ENCODE measurements at places on chromosomes 5 and 9.

- no peaks in the 10 kb centered on the region for H3K27me3 ChIP-seq
- no peaks in the 10 kb centered on the region for H3K4me1 ChIP-seq
- DNase-seq, result peak; percentile 47
These were observed 70.4 kb downstream of the ARHGEF37 start for GRCh38 chr5:149651686-149652085.

DNA sequence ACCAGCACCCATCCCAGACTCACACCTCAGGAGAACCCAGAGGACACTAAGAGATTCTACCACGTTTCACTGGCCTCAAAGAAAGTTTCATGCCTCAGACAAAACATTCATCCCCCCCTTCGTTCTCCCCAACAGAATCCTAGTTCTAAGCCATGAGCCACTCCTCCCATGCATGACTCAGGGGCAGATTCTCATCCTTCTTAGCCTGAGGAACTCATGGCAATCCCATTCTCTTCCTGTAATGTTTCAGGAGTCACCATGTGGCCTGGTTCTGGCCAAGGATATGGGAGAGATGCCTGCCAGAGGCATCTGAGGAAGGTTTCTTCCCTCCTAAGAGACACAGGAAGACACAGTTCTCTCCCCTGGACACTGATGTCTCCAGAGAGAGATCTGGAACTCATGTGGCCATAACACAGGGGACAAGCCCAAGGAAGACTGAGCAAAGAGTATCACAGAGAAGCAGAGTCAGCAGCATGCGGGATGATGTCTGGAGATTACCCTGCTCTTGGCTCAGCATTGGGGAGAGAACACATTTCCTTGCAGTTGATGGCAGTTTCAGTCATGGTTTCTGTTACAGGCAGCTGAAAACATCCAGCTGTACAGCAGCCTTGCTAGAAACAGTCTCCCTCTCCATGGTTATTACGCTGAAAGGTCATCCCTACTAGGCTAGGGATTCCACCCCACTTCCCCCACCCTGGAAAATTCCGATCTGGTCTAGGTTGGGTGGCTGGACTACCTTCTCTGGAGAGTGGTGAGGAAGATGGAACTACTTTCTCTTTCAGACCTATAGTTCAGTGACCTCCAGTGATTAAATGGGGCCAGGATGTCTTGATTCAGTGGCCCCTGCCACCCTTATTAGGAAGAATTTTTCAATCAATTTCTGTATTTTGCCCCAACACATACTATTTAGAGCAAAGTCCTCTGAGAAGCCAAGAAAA is 115.4 kb downstream of the ZNF608 start:
- H3K4me3 ChIP-seq, result no peak overlapping the region
- peaks cover 26% of the 10 kb centered on the region for H3K4me1 ChIP-seq
- H3K27me3 ChIP-seq, result no peaks in the 10 kb centered on the region
- no peak overlapping the region for H3K27ac ChIP-seq
- H3K36me3 ChIP-seq, result peaks cover 43% of the 10 kb centered on the region
- DNase-seq, result no peak

DNA sequence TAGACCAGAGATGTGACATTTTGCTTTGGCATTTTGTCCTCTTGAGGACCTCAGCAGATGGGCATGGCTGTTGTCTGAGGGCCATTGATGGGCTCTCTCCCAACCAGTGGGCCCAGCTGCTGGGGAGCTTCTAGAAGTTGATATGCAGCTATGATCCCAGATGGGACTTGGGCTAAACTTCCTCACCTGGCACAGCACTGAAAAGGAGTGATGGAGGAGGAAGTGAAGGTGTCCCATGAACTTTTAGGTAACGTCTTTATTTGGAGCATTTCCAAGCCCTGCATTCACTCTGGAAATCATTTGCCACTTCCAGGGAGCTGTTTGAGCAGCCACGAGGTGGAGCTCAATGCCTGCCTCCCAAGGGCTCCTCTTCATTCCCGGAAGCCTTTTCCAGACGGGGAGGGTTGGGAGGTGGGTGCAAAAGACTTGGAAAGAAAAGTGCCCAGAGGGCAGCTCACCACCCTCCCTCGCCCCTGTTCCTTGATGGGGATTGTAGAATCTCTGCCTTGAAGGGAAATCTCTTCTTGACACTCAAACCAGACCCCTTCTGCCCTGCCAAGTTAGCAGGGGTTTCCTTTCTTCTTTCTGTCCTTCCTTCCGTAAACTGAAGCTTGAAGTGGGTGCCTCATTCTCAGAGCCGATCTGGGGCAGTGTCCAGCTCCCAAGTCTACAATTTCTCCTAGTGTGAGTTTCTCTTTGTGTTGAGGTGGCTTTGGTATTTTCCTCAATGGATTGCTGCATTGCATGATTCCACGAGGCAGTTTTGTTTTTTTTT is 18.1 kb upstream of the NEUROG1 start:
- no peak overlapping the region for H3K4me3 ChIP-seq
- DNase-seq, result peak; percentile 86
- H3K27me3 ChIP-seq, result peaks cover 56% of the 10 kb centered on the region
- no peak overlapping the region for H3K27ac ChIP-seq
- H3K4me1 ChIP-seq, result no peaks in the 10 kb centered on the region

GRCh38 chr5:86983208-86983607 is 284.5 kb upstream of the RASA1 start:
- no peak overlapping the region for H3K27ac ChIP-seq
- no peaks in the 10 kb centered on the region for H3K27me3 ChIP-seq
- H3K4me1 ChIP-seq, result no peaks in the 10 kb centered on the region
- H3K36me3 ChIP-seq, result no peaks in the 10 kb centered on the region

DNA sequence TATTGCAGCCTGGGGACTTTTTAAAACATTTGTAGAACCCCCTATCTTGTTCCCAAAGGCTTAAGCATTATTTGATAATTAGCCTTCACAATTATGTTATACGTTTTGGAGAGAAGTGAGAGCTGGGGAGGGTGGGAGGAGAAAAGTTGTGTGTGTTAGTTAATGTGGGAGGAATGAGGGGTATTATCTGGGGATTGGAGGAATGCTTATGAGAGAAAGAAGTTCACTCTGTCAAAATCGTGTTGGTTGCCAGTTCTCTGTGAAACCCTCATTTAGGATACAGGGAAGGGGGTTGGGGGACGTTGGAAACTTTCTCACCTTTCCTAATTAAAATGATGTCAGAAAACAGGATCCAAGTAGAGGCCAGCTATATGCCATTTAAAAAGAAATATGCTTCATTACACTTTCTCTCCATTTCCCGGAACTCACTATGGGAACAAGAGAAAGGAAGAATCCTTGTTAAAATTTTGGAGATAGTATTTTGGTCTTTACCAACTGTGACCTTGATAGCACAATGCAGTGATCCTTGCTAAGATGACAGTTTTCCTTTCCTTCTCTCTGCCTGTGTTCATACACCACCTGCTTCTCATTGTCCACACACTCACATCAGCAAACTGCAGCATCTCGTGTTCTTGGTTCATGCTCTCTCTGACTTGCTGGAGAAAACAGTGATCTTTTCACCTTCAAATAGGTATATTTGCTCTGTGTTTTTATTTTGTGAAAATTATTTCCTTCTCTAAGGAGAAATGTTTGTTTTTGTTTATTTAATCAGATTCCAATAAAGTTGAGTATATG is 336.7 kb upstream of the CLINT1 start:
- DNase-seq, result no peak
- H3K27ac ChIP-seq, result no peak overlapping the region
- no peaks in the 10 kb centered on the region for H3K27me3 ChIP-seq
- no peaks in the 10 kb centered on the region for H3K4me1 ChIP-seq
- no peaks in the 10 kb centered on the region for H3K36me3 ChIP-seq

- peak; percentile 94 for DNase-seq
- H3K4me3 ChIP-seq, result peak overlapping the region; percentile 93
- peaks cover 10% of the 10 kb centered on the region for H3K36me3 ChIP-seq
- peaks cover 8% of the 10 kb centered on the region for H3K4me1 ChIP-seq
- no peaks in the 10 kb centered on the region for H3K27me3 ChIP-seq
- peak overlapping the region; percentile 89 for H3K27ac ChIP-seq
These were observed 1.3 kb upstream of the PHPT1 start for GRCh38 chr9:136847826-136848392.

GRCh38 chr9:129879103-129879699 is 43.9 kb downstream of the USP20 start:
- H3K36me3 ChIP-seq, result peaks cover 15% of the 10 kb centered on the region
- no peaks in the 10 kb centered on the region for H3K27me3 ChIP-seq
- DNase-seq, result no peak

GRCh38 chr9:1531424-1531823 is 481.3 kb downstream of the DMRT2 start:
- H3K4me1 ChIP-seq, result no peaks in the 10 kb centered on the region
- no peaks in the 10 kb centered on the region for H3K27me3 ChIP-seq
- no peaks in the 10 kb centered on the region for H3K36me3 ChIP-seq
- no peak overlapping the region for H3K4me3 ChIP-seq

GRCh38 chr5:119708076-119708790 is 78.9 kb downstream of the FAM170A start:
- no peaks in the 10 kb centered on the region for H3K27me3 ChIP-seq
- H3K4me1 ChIP-seq, result no peaks in the 10 kb centered on the region
- no peak overlapping the region for H3K4me3 ChIP-seq
- DNase-seq, result no peak

DNA sequence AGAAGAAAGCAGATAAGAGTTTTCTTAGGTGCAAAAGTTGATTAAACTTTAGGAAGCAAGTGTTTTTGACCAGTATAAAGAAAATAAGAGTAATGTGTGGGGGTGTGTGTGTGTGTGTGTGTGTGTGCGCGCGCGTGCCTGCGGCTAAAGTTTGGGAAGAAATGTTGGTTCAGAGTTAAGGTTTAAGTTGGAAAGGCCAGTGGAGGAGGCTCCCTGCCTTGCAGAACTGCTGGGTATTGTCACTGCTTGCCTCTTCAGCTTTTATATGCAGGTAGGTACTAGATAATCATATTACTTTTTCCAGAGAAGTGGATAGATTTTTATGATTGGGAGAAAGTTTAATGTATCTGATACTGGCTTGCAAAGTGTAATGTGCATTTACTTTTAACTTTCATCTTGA is 2.0 kb downstream of the PIK3R1 start:
- peak overlapping the region; percentile 98 for H3K4me3 ChIP-seq

- H3K4me3 ChIP-seq, result no peak overlapping the region
- H3K4me1 ChIP-seq, result peaks cover 8% of the 10 kb centered on the region
- no peaks in the 10 kb centered on the region for H3K36me3 ChIP-seq
- H3K27me3 ChIP-seq, result no peaks in the 10 kb centered on the region
- DNase-seq, result peak; percentile 28
These were observed 29.6 kb upstream of the CXCL14 start for GRCh38 chr5:135608361-135608760.

GRCh38 chr9:136093995-136094881 is 851 bp downstream of the NACC2 start:
- DNase-seq, result peak; percentile 73
- H3K27me3 ChIP-seq, result peaks cover 5% of the 10 kb centered on the region
- peaks cover 4% of the 10 kb centered on the region for H3K36me3 ChIP-seq
- peaks cover 10% of the 10 kb centered on the region for H3K4me1 ChIP-seq

DNA sequence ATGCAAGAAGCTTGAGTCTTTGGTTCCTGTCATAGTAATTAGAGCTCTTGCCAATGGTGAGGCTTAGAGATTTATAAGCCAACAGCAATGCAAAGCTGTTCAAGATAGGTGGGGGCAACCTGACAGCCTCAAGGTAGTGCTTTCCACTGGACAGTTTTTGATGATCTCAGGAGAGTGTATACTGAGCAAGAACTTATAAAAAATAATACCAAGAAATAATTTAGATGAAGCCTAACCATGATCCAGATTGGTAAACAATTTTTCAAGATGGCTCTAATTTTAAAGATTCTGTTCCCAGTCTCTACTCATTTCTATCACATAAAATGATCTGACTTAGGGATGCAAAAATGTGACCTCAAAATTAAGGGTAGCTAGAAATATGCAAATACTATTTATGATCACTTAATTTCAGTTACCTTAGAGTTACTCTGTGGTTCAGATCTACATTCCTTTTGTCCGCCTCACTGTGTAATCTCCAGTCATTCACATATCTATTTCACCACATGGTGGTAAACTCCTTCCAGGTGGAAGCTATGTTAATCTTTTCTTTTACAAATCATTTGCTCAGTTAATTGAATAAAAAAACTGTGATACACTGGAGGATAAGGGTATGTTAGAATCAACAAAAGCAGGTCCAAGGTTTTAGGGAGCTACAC is 1228.0 kb upstream of the C9orf72 start:
- H3K27me3 ChIP-seq, result no peaks in the 10 kb centered on the region
- no peak overlapping the region for H3K4me3 ChIP-seq
- H3K36me3 ChIP-seq, result no peaks in the 10 kb centered on the region

DNA sequence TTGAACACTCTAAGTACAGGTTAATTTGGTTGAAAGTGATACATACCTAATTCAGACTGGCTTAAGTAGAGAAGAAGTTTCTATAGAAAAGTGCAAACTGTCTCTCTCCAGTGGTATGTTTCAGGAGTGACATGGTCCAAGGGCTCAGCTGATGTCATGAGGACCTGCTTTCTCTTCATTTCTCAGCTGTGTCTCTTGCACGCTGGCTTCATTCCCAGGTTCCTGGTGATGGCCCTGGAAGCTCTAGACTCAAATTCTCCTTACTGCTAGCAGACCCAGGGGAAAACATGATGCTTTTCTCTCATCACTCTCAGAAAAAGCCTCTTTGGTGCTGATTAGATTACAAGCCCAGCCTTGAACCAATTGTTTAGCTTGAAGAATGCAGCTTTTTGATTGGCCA is 211.9 kb upstream of the CLINT1 start:
- H3K36me3 ChIP-seq, result no peaks in the 10 kb centered on the region
- H3K27me3 ChIP-seq, result no peaks in the 10 kb centered on the region
- no peak for DNase-seq

DNA sequence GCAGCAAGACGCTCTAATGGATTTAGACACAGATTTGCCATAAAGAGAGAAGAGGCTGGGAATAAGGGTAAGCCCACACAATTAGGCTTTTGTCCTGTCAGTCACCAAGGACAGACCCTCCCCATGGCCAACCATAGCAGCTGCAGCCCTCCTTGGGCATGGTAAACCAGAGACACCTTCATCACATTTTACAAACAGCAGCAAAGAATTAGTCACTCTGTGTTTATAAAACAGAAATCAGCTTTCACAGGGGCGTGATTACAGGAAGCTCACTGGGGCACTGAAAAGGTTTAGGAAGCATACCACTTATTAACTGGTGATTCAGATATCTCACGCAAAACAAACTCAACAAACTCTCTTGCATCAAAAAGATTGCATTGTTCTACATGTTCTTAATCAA is 37.3 kb upstream of the ZNF622 start:
- no peaks in the 10 kb centered on the region for H3K27me3 ChIP-seq
- H3K27ac ChIP-seq, result no peak overlapping the region
- H3K4me1 ChIP-seq, result no peaks in the 10 kb centered on the region
- no peaks in the 10 kb centered on the region for H3K36me3 ChIP-seq
- no peak for DNase-seq

DNA sequence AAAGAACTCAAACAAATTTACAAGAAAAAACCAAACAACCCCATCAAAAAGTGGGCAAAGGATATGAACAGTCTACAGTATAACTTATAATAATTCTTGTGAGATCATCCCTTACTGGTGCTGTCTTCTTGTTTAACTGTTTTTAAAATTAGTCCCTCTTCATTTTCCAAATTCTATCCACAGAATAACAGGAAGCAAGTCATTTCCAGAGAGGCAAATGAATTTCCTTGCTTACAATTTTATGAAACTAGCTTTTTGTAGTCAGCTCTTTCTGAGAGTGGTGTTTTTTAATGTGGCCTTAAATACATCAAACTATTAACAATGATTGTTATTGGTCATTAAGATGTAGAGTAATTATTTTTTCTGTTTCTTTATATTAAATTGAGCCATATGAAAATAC is 40.6 kb downstream of the FAM174A start:
- no peaks in the 10 kb centered on the region for H3K27me3 ChIP-seq
- H3K36me3 ChIP-seq, result no peaks in the 10 kb centered on the region
- H3K4me1 ChIP-seq, result no peaks in the 10 kb centered on the region
- no peak overlapping the region for H3K27ac ChIP-seq
- DNase-seq, result no peak

GRCh38 chr9:82721593-82721992 is 341.3 kb downstream of the RASEF start:
- H3K27me3 ChIP-seq, result no peaks in the 10 kb centered on the region
- no peaks in the 10 kb centered on the region for H3K36me3 ChIP-seq
- peaks cover 6% of the 10 kb centered on the region for H3K4me1 ChIP-seq
- H3K27ac ChIP-seq, result no peak overlapping the region
- no peak overlapping the region for H3K4me3 ChIP-seq
